Vagina (tissue), 2 donors: ENCODE measurements at places on chromosomes 12 and 14.

DNA sequence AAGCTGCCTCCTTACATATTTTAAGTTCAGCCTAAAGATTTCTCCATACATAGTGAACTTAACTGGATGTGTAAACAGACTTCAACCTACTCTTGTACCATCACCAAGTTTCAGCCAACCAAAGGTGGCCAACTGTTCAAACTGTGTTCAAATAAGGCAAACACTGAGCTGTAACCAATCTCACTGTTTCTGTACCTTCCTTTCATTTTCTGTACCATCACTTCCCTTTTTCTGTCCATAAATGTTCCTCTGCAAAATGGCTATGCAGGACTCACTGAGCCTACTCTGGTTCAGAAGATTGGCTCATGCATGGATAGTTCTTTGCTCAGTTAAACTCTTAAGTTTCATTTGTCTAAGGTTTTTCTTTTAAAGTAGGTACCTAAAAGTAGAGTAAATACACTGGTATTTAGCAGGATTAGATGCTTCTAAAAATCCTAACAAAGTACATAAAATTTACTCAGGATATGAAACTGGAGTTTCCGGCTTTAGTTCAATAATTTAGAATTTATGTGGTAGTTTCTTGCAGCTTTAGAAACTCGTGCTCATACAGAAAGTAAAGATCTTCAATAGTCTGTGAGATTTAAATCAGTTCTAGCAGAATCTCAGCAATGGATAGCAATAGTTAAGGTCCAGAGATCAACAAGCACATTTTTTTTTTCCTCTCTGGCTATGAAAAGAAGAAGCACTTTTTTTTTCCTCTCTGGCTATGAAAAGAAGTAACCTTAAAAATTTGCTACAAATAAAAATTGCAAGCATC, 282.0 kb upstream of the PPFIA2 start:
- no peak for DNase-seq

- no peak for DNase-seq
Measured at GRCh38 chr14:94040247-94040646, 14.1 kb downstream of the OTUB2 start.

- no peak for DNase-seq
Measured at GRCh38 chr14:88452231-88452630, 66.8 kb downstream of the SPATA7 start.

DNA sequence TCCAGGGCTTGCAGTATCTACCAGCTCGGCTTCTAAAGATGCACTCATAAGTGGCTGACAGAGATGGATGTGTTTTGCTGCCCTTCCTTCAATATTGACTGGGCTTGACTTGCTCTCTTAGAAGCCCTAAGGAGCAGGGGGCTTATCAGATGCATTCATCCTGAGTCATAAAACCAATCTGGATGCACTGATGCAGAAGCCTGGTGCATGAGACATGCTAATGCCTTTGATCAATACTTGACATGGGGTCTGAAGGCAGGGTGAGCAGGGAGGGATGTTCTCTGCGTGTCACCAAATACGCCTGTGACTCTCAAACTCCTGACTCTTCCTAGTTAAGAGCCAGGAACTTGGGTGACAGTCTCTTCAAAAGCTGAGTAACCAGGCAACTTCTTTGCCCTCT, 77.8 kb upstream of the HSPB8 start:
- DNase-seq = no peak

GRCh38 chr12:3122841-3123678, 45.9 kb downstream of the TSPAN9 start:
- DNase-seq = no peak

- DNase-seq = no peak
Measured at GRCh38 chr12:40238266-40238902, 13.6 kb downstream of the LRRK2 start.

DNA sequence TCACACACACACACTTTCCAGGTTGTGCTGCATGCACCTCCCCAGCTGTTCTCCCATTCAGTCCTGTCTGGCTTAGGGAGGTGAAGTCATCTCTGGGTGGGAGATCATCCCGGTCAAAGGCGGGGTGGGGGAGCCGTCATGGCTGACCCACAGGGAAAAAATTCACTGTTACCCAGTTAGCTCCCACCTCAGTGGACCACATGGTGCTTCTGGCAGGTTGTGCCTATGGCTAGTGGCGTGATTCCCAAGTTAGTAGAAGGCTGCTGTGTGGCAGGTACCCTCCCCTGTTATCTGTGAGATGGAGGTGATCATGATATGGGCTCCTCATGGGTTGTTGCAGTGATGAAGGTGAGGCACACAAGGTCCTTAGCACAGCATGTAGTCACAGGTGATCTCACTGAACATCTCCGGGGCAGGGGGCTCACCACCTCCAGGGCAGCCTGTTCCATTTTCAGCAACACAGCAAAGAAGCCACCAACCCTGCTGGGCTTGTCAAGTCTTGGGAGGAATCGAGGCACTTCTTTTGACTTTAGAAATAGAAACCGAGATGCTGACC, 154.9 kb upstream of the CCND2 start:
- peak; percentile 79 for DNase-seq

GRCh38 chr14:86961106-86961716, 1031.8 kb downstream of the GALC start:
- DNase-seq = no peak

- no peak for DNase-seq
Measured at GRCh38 chr14:37246427-37246829, 48.7 kb downstream of the MIPOL1 start.

- DNase-seq = no peak
Measured at GRCh38 chr14:95300002-95300696, 19.6 kb downstream of the CLMN start.

DNA sequence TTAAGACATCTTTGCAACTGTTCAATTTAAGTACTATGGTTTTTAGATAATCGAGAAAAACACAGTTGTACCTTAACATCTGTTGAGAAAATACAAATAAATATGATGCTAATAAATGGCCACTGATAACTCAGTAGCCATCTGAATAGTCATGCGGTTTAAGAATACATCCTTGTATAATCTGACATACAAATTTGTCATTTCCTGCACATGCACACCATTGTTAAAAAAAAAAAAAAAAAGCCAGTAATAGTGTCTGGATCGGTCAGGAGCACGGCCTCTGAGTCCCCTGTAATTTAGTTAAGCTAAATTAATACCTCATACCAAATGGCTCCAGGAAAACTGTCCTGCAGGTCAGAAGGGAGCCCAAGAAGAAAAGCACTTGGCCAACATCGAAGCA, 16.8 kb downstream of the RFC5 start:
- no peak for DNase-seq

DNA sequence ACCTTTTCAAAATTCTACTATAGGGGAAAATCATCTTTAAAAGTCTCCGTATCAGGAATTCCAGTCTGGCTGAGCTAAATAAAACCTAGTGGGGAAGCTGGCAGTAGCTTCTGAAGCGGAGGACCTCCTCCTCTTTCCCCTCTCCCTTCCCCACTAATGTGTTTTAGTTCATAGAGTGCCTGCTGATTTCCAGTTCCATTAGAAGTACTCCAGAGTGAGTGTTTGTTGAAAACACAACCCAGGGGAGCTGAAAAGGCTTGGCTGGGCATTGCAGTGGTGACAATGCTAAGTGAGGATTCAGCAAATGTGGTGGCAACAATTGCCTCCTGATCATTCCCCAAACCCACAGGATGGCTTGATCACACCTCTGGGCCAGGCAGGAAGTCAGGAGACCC, 144.2 kb upstream of the FRMD6 start:
- DNase-seq = no peak

DNA sequence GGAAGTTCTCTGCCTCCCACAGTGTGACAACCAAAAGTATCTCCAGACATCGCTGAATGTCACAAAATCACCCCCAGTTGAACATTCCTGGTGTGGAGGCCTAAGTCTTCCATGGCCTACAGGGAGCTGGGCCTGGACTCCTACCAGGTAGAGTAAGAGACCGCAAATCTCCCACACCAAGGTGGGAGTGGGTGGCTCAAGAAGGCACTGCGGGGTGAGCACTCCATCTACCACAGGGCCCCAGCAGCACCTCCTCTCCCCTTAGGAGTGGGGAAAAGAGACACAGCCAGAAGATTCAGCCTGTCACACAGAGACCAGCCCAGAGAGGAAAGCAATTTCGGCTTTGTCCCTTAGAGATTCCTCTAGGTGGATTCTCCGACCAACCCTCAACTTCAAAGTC, 25.5 kb downstream of the LRTM2 start:
- DNase-seq = no peak

GRCh38 chr14:52188381-52188780, 79.1 kb upstream of the PTGDR start:
- DNase-seq = no peak

DNA sequence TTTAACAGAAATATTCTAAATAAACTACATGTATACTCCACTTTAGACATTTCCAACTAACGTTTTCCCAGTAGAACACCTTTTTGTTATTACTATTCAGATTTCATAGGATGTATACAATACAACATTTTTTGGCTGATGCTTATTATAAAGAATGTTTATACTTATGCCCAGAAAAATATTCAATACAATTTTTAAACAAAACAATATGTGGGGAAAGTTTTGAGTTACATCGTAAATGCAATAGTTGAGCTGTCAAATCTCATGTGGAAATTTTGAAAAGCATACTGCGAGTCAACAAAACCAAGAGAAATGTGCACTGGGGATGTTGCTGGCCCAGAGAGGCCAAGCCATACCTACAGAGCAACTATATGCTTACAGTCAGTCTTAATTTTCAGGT, 18.2 kb upstream of the MON2 start:
- DNase-seq = no peak

- no peak for DNase-seq
Measured at GRCh38 chr12:98332642-98333041, 182.7 kb upstream of the TMPO start.

- DNase-seq = no peak
Measured at GRCh38 chr12:117555889-117556288, 194.5 kb upstream of the NOS1 start.

DNA sequence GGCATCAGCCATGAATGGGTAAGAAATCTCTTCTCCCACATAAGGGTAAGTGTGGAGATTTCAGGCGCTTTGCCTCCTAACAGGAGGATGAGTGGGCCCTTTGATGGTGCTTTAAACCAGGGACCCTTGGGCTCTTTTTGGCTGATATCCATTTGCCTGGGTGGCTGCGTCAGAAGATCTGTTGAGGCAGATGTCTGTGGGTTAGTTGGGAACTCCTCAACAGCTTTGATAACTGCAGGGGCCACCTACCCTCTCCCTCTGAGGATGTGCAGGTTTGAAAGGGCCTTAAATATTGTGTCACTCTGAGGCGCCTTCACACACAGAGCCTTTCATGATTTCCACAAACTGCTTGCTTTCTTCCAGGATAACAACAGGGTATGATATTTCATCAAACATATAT, 210.7 kb downstream of the PPM1H start:
- DNase-seq = no peak

GRCh38 chr14:34220921-34221320, 241.1 kb downstream of the SPTSSA start:
- DNase-seq = no peak

DNA sequence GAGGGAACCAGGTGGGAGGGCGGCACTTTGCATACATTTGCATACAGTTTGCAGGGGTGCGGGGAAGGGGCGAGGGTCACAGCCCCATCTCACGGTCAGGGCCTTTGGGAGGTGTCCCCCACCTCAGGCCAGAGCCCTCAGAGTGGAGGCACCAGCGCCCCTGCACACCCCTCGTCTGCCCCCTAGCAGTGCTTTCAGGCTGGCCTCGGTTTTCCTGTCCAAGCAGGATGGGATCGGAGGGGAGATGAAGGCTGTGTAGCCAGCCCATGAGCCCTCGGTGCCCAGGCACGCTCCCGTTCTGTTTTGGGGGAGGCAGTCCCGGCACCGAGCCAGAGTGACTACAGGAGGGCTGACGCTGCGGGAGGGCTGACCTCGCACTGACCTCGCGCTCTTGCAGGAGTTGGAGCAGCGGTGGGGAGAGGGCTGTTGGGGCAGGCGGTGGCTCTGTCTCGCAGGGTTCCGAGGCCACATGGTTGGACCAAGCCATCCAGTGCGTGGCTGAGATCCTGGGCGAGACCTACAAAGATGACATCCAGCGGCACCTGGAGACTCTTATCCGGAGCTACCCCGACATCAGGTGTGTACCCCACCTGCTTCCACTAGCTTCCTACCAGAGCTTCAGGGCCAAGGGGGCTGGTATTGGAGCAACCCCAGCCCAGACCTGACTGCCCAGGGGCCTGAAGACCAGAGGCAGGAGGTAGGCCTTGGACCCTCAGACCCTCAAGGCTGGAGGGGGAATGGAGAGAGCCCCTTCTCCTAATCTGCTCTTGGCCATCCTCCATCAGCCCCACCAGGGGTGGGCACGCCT, 13.6 kb downstream of the EXOC3L4 start:
- DNase-seq = no peak

- DNase-seq = no peak
Measured at GRCh38 chr12:60345442-60345841, 749.6 kb downstream of the SLC16A7 start.

- DNase-seq = no peak
Measured at GRCh38 chr12:86959766-86960458, 703.7 kb upstream of the MGAT4C start.

GRCh38 chr12:82730953-82731459, 44.3 kb downstream of the TMTC2 start:
- no peak for DNase-seq

DNA sequence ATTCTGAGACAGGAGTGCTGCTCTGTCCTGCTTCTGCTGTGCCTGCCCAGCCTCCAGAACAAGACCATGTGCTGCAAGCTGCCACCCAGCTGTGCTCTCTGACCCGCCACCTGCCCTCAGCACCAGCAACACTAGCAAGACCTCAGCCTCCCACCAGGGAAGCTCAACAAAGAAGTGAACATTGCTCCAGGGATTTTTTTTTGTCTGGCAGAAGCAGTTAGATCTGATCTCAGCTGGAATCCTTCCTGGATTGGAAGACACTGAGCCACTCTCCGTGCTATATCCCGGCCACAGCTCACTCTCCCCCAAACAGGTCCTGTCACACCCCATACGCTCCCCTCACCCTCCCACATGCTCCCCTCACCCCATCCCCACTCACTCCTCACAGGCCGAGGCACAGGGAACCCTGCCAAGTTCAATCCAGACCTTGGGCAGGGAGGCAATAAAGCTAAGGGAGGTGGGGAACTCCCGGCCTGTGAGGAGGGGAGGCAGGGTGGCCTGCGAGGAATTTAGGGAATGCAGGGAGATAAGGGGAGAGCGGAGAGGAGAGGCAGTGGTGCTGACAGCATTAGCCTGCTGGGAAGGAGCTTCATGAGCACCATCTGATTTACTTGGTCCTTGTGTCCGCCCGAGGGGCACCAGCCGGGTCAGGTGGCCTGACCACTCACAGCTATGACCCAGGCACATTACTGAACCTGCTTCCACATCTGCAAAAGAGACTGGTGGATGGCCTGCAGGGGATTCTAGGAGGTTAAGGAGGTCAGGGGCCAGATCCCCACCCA, 29.7 kb downstream of the CCDC85C start:
- DNase-seq = no peak

DNA sequence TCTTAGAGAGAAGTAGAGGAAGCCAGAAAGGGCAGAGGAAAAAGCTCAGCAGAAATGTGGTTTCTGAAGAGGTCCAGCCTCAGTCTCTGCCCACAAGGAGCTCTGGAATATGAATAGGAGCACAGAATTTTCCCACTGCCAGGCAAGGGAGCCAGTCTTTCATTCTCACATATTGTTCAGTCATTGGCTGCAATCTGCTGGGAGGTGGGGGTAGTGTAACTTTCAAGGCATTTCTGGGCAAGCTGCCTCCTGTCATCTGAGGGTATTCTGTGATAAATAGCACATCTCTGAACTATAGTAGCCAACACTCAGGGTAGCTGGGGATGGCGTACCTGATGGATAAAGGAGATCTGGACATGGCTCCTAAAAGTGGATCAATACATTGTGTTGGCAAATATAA, 127.2 kb downstream of the LRRK2 start:
- no peak for DNase-seq

GRCh38 chr14:57747036-57747435, 118.9 kb downstream of the SLC35F4 start:
- DNase-seq = no peak
